Activated CD8-positive, alpha-beta T cell treated with anti-CD3 and anti-CD28 coated beads, Interleukin-2, amount 10 ng/mL, durations not matched to agents 7 days and 5 days (primary cell): ENCODE measurements at places on chromosomes 13 and 19. TPM values are rescaled to one million over a fixed set of nuclear protein-coding genes. Genes with fewer than 3 reads are reported as not detected.

DNA sequence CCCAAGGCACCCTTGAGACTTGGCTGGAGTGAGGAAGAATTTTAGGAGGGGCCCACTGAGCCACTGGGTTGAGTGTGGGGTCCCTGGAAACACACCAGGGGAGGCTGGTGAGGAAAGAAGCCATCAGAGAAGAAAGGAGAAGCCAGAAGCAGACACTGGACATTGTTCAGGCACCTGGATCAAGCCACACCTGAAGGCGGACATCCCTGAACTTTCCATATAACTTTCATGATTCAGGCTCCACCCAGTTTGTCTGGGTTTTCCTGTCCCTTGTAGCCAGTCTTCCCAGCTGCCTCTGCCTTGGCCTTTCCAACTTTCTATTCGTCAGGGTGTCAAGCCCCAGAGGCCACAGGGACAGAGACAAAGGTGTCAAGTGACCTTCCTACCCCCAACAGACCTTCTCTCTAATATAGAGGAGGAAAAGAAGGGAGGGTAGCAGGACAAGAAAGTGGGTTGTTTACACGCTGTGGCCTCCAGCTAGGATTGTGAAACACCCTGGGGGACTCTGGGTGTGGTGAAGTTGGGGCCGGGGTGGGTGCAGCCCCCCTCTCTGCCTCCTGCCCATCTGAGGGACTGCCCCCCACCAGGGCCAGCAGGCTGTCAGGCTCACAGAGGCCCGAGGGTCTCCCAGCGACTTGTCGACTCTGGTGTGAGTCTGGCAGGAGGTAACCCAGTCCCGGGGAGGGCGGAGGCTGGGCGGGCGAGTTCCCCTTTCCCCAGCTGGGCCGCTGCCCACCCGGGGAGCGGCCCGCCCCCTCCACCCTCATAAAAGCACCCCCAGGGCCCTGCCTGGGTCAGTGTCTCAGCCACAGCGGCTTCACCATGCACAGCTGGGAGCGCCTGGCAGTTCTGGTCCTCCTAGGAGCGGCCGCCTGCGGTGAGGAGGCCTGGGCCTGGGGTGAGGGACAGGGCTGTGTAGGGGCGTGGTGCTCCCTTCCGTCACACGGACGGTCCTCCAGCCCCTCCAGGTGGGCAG is at the start of gene CFD:
CFD (plus strand) TSS at position 797 of the 976 bp plus-strand sequence; CDS start at position 823, 26 bp downstream.
- H3K36me3 ChIP-seq, result no peaks in the 10 kb centered on the region
- H3K4me3 ChIP-seq, result no peak within 1 kb of the TSS
- no peak for DNase-seq
- H3K27ac ChIP-seq, result no peak within 1 kb of the TSS
- H3K27me3 ChIP-seq, result peaks cover 14% of the 10 kb centered on the region

- peak overlapping the region; percentile 89 for H3K4me3 ChIP-seq
- H3K36me3 ChIP-seq, result peaks cover 19% of the 10 kb centered on the region
- H3K27me3 ChIP-seq, result no peaks in the 10 kb centered on the region
- DNase-seq, result peak; percentile 32
- peak overlapping the region; percentile 100 for H3K27ac ChIP-seq
- peaks cover 26% of the 10 kb centered on the region for H3K4me1 ChIP-seq
Observed at GRCh38 chr19:5903056-5903623, 450 bp downstream of the NDUFA11 start.

GRCh38 chr13:86825410-86825809 is 845.8 kb upstream of the SLITRK5 start:
- H3K36me3 ChIP-seq, result no peaks in the 10 kb centered on the region
- no peaks in the 10 kb centered on the region for H3K4me1 ChIP-seq
- no peak overlapping the region for H3K4me3 ChIP-seq
- no peak for DNase-seq
- H3K27me3 ChIP-seq, result no peaks in the 10 kb centered on the region

DNA sequence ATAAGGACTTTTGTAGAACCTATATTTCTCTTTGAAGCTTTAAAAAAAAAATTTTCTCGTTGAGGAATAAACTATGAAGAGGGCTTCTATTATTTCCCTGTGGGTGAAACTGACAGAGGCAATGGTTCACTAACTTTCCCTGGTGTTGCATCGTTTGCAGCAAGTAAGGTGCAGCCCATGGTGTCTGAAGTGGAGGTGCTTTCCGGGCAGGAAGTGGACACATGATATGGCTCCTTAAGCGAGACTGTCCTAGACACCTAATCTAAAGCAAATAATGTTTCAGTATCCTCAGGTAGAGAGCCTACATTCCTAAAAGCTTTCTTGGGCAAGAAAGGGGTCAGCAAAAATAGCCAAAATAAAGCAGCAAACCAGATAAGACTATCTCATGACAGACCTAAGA is 437.6 kb upstream of the ARGLU1 start:
- H3K4me1 ChIP-seq, result no peaks in the 10 kb centered on the region
- no peak overlapping the region for H3K27ac ChIP-seq
- no peaks in the 10 kb centered on the region for H3K36me3 ChIP-seq

The NTN5 gene
- total RNA-seq, result 0.78 TPM
